Naive thymus-derived CD8-positive, alpha-beta T cell (primary cell): ENCODE measurements at places on chromosomes 1 and 21.

GRCh38 chr1:31717341-31717740 lies 13.5 kb upstream of the COL16A1 start:
- peaks cover 14% of the 10 kb centered on the region for H3K4me1 ChIP-seq
- no peaks in the 10 kb centered on the region for H3K36me3 ChIP-seq
- DNase-seq = no peak
- no peak overlapping the region for H3K27ac ChIP-seq
- H3K27me3 ChIP-seq = peaks cover 30% of the 10 kb centered on the region
- H3K4me3 ChIP-seq = no peak overlapping the region

- DNase-seq = no peak
- no peaks in the 10 kb centered on the region for H3K27me3 ChIP-seq
- H3K27ac ChIP-seq = no peak overlapping the region
- H3K36me3 ChIP-seq = no peaks in the 10 kb centered on the region
Observed at GRCh38 chr21:32415451-32416398, 3.2 kb downstream of the EVA1C start.

- no peak overlapping the region for H3K4me3 ChIP-seq
- no peaks in the 10 kb centered on the region for H3K36me3 ChIP-seq
- H3K27me3 ChIP-seq = no peaks in the 10 kb centered on the region
- H3K27ac ChIP-seq = no peak overlapping the region
- DNase-seq = no peak
- peaks cover 28% of the 10 kb centered on the region for H3K4me1 ChIP-seq
Observed at GRCh38 chr1:109257682-109258421, 8.5 kb downstream of the CELSR2 start.

DNA sequence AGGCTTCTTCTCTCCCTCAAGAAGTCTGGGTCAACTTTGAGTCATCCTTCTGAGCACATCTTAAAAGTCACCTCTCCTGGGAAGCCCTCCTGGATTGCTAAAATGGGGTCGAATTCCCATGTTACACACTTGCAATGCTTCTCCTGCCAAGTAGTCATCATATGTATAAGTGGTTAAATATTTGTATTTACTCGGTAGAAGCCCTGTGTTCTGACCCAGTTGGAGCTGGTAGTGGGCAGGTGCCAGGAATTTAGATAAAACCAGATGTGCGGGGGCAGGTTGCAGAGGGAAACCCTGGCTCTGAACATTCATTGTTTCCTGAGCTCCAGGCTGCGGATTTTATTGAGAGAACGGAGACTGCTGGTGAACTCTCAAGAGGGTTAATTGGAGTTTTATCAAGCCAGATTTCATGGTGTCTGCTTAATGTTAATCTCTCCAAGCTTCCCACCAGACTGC lies 52.8 kb upstream of the RPL11 start:
- no peak overlapping the region for H3K27ac ChIP-seq
- no peaks in the 10 kb centered on the region for H3K27me3 ChIP-seq
- H3K36me3 ChIP-seq = peaks cover 6% of the 10 kb centered on the region
- H3K4me1 ChIP-seq = peaks cover 29% of the 10 kb centered on the region
- no peak for DNase-seq

GRCh38 chr1:57440096-57440495 lies 16.2 kb upstream of the DAB1 start:
- H3K4me1 ChIP-seq = no peaks in the 10 kb centered on the region
- no peak overlapping the region for H3K4me3 ChIP-seq
- H3K27ac ChIP-seq = no peak overlapping the region
- H3K27me3 ChIP-seq = peaks cover 4% of the 10 kb centered on the region
- DNase-seq = no peak

GRCh38 chr1:17831597-17831996 lies 76.5 kb downstream of the ACTL8 start:
- H3K27ac ChIP-seq = no peak overlapping the region
- H3K4me3 ChIP-seq = no peak overlapping the region
- no peaks in the 10 kb centered on the region for H3K36me3 ChIP-seq
- peaks cover 54% of the 10 kb centered on the region for H3K27me3 ChIP-seq

- H3K4me1 ChIP-seq = no peaks in the 10 kb centered on the region
- no peak for DNase-seq
- no peaks in the 10 kb centered on the region for H3K27me3 ChIP-seq
- H3K36me3 ChIP-seq = no peaks in the 10 kb centered on the region
- no peak overlapping the region for H3K27ac ChIP-seq
Observed at GRCh38 chr1:82441402-82441801, 640.7 kb downstream of the ADGRL2 start.

DNA sequence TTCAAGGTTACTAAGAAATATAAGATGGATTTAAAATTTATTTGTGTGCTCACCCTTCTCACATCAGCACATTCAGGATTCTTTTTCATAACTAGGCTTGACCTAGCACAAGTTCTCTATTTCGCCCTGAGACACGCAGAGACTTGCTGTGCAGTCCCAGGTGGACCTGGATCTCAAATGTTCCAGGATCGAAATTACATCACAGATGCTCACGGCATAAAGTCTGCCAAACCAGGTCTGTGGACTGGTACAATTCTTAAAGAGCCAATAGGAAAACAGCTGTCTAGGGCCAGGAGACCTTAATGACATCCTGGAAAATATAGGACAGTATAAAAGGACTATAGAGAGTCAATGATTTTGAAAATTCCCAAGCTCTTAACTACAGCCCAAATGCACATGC lies 2.2 kb downstream of the PGBD5 start:
- peaks cover 52% of the 10 kb centered on the region for H3K27me3 ChIP-seq
- peaks cover 13% of the 10 kb centered on the region for H3K4me1 ChIP-seq
- no peak for DNase-seq
- peak overlapping the region; percentile 65 for H3K4me3 ChIP-seq
- H3K27ac ChIP-seq = no peak overlapping the region

GRCh38 chr1:161111117-161111516 lies 6.7 kb downstream of the PFDN2 start:
- peaks cover 30% of the 10 kb centered on the region for H3K4me1 ChIP-seq
- no peaks in the 10 kb centered on the region for H3K36me3 ChIP-seq
- no peak overlapping the region for H3K4me3 ChIP-seq
- no peak overlapping the region for H3K27ac ChIP-seq
- no peak for DNase-seq

- peaks cover 46% of the 10 kb centered on the region for H3K4me1 ChIP-seq
- no peak overlapping the region for H3K27ac ChIP-seq
Observed at GRCh38 chr1:1355416-1355815, 2.9 kb downstream of the MXRA8 start.

- no peaks in the 10 kb centered on the region for H3K36me3 ChIP-seq
- H3K27me3 ChIP-seq = peaks cover 52% of the 10 kb centered on the region
- no peak overlapping the region for H3K27ac ChIP-seq
- H3K4me3 ChIP-seq = no peak overlapping the region
- H3K4me1 ChIP-seq = peaks cover 4% of the 10 kb centered on the region
Observed at GRCh38 chr1:99786751-99787501, 20.5 kb upstream of the FRRS1 start.

DNA sequence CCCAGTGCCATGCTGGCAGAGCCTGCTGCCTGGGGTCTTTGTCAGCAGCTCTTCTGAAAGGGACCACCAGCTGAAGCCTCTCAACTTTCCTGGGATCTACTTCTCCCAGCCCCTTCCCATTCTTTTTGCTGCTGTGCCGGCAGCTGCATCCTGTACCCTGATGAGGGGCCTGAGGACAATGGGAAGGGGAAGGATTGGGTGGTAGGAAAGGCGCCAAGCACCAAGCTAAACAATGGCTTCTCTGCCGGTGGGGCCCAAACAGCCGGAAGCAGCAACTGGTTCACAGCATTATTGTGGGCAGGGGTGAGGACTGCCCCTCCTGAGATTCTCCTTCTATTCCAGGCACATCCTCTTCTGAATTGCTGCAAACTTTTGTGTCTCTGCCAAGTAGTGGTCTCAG lies 5.0 kb upstream of the EFCAB14 start:
- H3K27ac ChIP-seq = no peak overlapping the region
- peaks cover 25% of the 10 kb centered on the region for H3K27me3 ChIP-seq
- no peak overlapping the region for H3K4me3 ChIP-seq
- H3K36me3 ChIP-seq = no peaks in the 10 kb centered on the region

- no peak for DNase-seq
- no peak overlapping the region for H3K27ac ChIP-seq
- no peak overlapping the region for H3K4me3 ChIP-seq
- H3K36me3 ChIP-seq = no peaks in the 10 kb centered on the region
- peaks cover 3% of the 10 kb centered on the region for H3K27me3 ChIP-seq
- no peaks in the 10 kb centered on the region for H3K4me1 ChIP-seq
Observed at GRCh38 chr1:29581256-29581655, 344.9 kb downstream of the PTPRU start.

GRCh38 chr1:50251702-50252101 lies 143.0 kb downstream of the ELAVL4 start:
- peaks cover 4% of the 10 kb centered on the region for H3K4me1 ChIP-seq
- H3K36me3 ChIP-seq = no peaks in the 10 kb centered on the region
- no peak for DNase-seq
- no peak overlapping the region for H3K4me3 ChIP-seq

DNA sequence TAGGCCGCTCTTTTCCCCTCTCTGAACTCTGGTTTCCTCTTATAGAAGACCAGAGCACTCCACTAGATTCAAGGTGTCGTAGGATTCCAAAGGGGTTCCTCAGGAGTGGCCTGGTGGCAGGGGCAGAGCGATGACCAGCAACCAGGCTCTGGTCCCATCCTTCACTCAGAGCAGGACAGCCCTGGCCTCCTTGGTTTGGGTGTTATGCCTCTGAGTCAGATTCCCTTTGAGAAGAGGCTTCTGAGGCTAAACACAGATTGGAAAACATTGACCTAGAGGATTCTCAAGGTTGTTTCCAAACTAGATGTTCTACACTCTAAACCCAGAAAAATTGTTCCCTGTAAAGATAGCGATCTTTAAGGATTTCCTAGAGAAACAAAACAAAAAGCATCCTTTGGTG lies 49.8 kb upstream of the IKBKE start:
- H3K27me3 ChIP-seq = no peaks in the 10 kb centered on the region
- H3K4me1 ChIP-seq = no peaks in the 10 kb centered on the region
- H3K36me3 ChIP-seq = peaks cover 19% of the 10 kb centered on the region
- H3K27ac ChIP-seq = no peak overlapping the region
- DNase-seq = no peak

DNA sequence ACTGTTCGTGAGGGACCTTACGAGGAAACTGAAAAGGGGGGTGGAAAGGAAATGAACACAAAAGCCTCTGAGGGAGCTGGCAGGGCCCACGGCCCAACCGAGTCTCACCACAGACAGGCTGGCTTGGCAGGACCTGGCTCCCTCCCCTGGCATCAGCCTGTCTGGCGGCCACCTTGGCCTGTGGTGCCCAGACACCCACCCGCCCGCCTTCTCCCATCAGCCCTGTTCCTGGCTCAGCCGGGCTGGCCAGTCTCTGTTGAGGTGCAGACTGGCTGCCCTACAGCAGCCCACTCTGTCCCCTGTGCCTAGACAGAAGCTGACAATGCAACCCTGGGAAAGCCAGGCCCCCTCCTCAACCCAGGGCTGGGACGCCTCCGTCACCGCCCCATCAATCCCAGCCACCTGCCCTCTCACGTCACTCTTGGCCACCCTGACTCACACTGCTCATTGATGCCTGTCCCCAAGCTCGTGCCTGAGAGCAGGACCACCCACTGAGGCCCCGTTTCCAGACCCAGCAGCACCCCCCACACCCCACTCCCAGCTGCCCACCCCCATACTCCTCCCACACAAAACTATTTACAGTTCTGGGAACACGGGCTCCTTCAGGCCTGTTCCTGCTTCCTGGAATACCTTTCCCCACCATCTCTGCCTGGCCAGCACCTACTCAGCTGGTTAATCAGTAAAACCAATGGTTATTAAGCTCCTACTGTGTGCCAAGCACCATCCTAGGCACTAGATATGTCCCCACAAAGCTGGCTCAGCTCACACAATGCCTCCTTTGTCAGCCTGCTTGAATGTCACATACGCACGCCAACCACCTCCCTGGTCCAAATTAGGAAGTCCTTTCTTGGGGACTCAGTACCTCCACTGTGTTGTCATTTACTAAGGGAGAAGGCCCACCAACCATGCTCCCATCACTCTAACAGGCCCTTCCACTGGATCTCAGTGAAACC lies 22.7 kb downstream of the SDC3 start:
- H3K4me1 ChIP-seq = no peaks in the 10 kb centered on the region
- no peak overlapping the region for H3K4me3 ChIP-seq
- no peak for DNase-seq
- no peak overlapping the region for H3K27ac ChIP-seq
- no peaks in the 10 kb centered on the region for H3K36me3 ChIP-seq

GRCh38 chr21:28152732-28153131 lies 839.9 kb downstream of the LTN1 start:
- H3K4me3 ChIP-seq = no peak overlapping the region
- H3K36me3 ChIP-seq = no peaks in the 10 kb centered on the region
- H3K27me3 ChIP-seq = no peaks in the 10 kb centered on the region
- H3K27ac ChIP-seq = no peak overlapping the region

DNA sequence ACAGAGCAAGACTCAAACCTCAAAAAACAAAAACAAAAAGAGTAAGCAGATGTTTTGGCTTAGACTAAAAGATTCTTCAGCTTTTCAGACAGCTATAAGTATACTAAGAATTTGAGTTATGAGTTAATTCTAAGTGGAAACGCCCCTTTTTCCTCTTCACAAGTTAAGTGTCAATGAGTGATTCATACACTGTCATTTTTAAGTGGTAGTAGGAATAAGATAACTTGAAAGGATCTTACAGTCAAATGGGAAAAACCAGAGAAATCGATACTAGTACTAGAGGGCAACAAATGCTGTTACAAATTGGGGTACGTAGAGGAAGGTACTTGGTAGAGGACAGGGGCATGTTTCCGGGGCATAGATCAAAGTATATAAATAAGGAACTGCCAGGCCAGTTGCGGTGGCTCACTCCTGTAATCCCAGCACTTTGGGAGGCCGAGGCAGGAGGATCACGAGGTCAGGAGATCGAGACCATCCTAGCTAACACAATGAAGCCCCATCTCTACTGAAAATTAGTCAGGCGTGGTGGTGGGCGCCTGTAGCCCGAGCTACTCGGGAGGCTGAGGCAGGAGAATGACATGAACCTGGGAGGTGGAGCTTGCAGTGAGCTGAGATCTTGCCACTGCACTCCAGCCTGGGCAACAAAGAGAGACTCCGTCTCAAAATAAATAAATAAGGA lies 7.4 kb downstream of the H3-3A start:
- H3K4me3 ChIP-seq = peak overlapping the region; percentile 34
- H3K27me3 ChIP-seq = no peaks in the 10 kb centered on the region
- no peak for DNase-seq

DNA sequence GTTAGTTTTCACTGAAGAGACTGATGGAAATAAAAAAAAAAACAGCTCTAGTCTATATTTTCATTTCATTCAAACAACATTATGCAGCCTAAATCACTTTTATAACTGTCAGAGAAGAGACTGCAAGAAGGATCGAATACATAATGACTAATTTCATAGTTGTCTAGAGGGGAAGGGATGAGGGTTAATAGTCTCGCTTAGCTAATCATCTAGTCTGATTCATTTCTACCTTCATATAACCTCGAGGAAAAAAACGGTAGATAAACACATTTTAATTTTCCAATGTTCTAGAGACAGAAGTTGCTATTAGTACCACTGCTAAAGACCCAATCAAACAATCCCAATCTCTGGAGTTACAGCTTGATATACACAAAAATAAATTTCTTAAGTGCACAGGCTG lies 3.5 kb downstream of the FUBP1 start:
- no peaks in the 10 kb centered on the region for H3K27me3 ChIP-seq
- DNase-seq = no peak
- H3K4me3 ChIP-seq = no peak overlapping the region
- peaks cover 50% of the 10 kb centered on the region for H3K36me3 ChIP-seq
